Fibroblast of skin of right biceps (primary cell): ENCODE measurements at places on chromosomes 6 and 20.

DNA sequence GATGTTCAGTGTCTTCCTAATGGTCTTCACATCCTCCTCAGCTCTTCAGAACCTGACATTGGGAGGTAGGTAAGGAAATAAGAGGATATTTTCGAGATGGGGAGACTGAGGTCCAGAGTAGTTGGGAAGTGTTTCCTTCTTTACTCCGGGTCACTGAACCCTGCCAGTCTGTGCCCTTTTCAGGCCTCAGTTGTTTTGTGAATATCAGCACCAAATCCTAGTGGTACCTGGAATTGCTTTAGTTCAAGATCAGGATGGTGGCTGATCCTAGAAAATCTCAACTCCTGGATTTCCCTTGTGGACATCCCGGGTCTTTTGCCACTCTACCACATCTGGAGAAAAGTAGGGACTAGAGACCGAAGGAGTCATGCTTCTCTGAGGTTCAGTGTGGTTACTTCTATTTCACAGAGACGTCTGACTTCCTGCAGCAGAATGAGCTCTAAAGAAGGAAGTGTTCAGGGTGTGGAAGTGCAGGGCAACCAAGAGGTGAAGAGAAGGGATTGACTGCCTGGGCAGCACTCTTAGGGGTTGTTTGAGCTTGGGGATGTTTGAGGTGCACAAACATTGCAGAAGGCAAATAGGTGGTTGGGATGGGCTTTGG is 995 bp downstream of the STK4 start:
- DNase-seq: no peak

- DNase-seq: no peak
Observed at GRCh38 chr20:44231193-44231592, 15.9 kb upstream of the GDAP1L1 start.

- DNase-seq: peak; percentile 65
Observed at GRCh38 chr6:42692137-42692911, 30.1 kb downstream of the PRPH2 start.

- DNase-seq: peak; percentile 71
Observed at GRCh38 chr20:45012682-45013302, 46.5 kb downstream of the STK4 start.

DNA sequence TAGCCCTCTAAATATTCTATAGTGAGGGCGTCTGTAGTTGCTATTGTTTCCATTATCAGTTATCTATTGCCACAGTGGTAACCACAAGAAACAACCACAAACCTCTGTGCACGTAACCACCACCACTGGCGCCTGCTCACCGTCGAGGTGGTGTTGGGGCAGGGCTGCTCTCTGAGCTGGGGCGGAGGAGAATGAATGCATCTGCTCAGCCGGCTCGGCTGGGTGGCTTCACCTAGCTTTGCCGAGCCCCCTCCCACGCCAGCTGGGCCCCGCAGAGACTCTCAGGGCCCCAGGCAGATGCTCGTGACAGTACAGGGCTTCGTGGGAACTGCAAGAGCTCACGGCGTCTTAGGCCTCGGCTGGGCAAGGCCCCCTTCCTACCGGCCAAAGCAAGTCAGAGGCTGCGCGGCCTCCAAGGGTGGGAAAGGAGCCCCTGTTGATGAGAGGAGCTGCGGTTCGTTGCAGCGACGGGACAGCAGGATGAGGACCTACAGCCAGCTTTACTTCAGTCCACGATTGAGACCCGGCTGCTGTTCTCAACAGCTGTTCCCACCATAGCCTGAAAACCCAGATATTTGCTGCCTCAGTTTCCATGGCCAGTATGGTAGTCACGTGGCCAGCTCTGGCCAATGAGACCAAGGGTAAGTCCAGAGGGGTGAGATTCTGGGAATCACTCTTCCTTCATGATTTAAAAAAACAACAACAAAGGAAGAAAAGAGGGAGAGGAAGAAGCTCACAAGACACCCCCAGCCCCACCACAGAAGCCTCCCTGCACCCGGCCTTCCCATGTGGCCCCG is 120.2 kb upstream of the AFDN start:
- no peak for DNase-seq

- no peak for DNase-seq
Observed at GRCh38 chr6:3943331-3943765, 94.2 kb downstream of the FAM50B start.

DNA sequence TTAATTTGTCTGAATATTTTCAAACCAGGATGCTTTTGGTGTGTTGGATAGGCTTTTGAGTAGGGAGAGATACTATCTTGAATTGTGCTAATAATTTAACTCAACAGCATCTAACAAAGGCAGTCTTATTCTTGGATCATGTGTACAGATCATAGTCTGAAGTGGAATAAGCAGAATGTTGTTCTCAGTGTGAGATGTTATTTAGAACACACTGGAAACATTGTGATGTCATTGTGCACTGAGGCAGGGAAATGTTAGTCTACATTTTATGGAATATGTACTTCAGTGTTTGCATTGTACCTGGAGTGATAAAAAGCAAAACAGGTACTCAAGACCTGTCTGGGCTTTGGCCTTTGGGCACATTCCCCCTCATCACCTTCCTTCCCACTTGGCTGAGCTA is 35.0 kb downstream of the RNF144B start:
- no peak for DNase-seq

- no peak for DNase-seq
Observed at GRCh38 chr6:120960761-120961160, 373.5 kb downstream of the TBC1D32 start.

GRCh38 chr6:168089186-168090063 is 10.4 kb upstream of the FRMD1 start:
- DNase-seq: no peak

DNA sequence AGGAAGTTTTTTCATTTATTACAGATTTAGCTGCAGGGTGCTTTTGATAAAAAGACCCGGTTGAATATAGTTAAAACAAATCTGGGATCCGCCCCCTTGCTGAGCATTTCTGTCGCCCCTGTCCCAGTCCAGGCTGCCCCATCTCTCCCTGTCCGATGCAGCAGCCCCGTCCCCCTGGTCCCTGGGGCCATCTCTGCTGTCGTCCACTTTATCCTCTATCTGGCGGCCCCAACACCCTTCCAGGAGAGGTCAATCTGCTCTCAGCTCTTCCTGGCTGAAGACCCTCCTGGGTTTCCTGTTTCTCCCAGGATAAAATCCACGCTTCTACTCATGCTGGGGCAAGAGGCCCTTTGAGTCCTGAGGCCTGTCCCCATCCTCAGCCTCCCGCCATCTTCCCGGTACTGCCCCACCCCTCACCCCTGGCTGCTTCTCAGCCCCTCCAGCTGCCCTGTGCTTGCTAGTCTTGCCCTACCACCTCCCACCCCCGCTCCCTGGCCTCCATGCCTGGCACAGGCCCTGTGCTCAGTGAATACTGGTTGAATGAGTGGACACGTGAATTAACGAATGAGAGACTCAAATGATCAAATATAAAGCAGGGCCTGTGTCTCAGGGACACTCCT is 16.0 kb upstream of the PHACTR3 start:
- no peak for DNase-seq

DNA sequence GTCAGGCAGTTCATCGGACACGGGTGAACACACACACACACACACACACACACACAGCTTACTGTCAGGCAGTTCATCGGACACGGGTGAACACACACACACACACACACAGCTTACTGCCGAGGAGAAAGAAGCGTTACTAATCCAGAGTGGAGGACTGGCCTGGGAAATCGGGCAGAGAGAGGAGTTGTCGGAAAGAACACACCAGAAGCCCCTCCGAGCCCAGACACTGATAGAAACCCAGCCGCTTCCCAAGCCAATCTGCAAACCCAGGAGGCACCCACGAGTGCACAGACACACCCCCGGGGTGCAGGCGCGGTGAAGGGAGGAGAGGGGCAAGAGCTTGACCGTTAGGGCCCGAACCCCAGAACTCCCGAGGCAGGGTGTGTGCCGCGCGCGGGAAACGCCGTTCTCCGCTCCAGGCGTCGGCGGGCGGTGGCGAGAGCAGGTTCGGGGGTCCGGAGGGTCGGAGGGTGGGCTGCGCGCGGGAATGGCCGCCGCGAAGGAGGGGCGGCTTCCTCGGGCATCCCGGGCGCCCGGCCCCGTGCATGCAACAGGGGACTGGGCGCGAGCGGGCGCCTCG is 636 bp downstream of the ELOVL2 start:
- DNase-seq: peak; percentile 24

- no peak for DNase-seq
Observed at GRCh38 chr6:43729537-43729936, 40.5 kb upstream of the VEGFA start.

DNA sequence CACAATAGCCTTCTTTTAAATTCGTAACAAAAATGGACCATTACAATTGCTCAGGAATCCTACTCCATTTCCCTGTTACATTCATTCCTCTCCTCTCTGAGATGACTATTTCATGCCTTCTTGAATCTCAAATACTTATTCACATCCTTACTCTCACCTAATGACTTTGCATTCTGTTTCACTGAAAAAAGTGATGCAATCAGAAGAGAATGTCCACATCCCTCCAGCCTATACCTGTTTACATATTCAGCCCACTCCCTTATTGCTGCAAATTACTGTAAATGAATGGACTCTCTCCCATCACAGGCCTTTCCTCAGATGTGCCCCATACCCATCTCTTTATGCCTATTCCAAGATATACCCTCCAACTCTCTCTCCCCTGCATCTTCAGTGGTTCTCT is 8.6 kb downstream of the TAAR1 start:
- no peak for DNase-seq

- DNase-seq: peak; percentile 73
Observed at GRCh38 chr6:47083586-47084047, 41.5 kb upstream of the ADGRF1 start.

DNA sequence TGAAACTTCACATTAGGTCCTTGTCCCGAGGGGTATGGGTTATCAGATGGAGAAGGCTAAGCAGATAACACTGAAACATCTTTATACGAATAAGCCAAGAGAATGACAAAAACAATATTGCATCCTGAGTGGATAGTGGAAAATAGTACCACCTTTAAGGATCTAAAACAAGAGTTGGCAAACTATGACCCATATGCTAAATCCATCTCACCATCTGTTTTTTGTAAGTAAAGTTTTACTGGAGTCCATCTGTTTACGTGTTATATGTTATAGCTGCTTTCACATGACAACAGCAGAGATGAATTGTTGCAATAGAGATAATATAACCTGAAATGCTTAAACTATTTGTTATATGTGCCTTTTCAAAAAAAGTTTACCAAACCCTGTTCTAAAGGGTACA is 76.1 kb upstream of the TRDN start:
- DNase-seq: no peak

- DNase-seq: no peak
Observed at GRCh38 chr20:24425523-24426135, 43.8 kb upstream of the SYNDIG1 start.

GRCh38 chr20:46192376-46192944 is 74.3 kb downstream of the CD40 start:
- DNase-seq: no peak

GRCh38 chr20:50267041-50267865 is 76.6 kb downstream of the CEBPB start:
- peak; percentile 80 for DNase-seq

- peak; percentile 51 for DNase-seq
Observed at GRCh38 chr6:37149745-37150144, 20.2 kb upstream of the PIM1 start.

- DNase-seq: no peak
Observed at GRCh38 chr6:30914854-30915590, 984 bp downstream of the VARS2 start.

- peak; percentile 96 for DNase-seq
Observed at GRCh38 chr20:47274401-47275108, 81.9 kb downstream of the ZMYND8 start.

DNA sequence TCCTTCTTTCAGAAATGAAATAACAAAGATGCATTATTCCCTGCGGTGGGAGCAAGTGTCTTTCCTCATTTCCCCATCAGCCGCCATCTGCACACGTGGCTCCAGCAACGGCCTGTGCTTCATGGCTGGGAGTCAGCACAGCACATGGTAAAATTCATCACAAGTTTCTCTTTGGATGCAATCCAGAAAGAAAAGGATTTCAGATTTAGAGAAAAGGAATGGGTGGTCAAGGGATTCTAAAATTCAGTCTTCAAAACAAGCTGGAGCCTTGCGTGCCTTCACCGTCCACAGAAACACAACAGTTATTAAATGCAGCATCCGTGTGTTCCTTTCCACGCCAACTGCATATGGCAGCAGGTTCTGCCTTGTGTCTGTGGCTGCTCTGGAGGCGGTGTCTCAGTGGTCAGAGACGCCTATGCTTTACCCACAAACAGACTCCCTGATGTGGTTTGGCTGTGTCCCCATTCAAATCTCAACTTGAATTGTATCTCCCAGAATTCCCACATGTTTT is 107.6 kb downstream of the THBS2 start:
- DNase-seq: peak; percentile 69

DNA sequence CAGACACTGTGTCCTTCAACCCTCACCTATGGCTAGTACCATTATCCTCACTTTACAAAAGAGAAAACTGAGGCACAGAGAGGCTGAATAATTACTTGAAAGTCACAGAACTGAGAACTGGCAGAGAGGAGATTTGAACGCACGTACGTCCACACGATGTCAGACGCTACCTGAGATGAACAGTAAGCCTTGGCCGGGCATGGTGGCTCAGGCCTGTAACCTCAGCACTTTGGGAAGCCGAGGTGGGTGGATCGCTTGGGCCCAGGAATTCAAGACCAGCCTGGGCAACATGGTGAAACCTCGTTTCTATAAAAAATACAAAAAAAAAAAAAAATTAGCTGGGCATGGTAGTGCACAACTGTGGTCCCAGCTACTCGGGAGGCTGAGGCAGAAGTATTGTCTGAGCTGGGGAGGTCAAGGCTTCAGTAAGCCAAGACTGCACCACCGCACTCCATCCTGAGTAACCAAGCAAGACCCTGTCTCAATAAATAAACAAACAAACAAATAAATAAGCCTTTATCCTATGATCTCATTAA is 20.5 kb downstream of the GMDS start:
- no peak for DNase-seq

- DNase-seq: no peak
Observed at GRCh38 chr6:144895313-144896278, 610.5 kb downstream of the UTRN start.

DNA sequence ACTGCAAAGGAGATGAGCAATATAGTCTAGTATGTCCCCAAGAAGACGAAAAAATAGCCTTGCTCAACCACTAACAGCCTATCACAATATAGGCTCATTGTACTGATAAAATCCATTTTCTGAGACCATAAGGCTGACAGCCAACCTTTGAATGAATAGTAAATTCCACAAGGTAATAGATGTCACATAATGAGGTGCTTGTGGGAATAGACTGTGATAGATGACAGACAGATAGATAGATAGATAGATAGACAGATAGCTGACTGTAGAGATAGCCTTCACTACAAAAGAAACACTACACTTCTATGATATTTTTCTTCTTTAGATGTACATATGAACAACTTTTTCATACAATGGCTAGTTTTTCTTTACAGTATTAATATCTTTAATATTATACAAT is 760.3 kb upstream of the NRSN1 start:
- DNase-seq: no peak

DNA sequence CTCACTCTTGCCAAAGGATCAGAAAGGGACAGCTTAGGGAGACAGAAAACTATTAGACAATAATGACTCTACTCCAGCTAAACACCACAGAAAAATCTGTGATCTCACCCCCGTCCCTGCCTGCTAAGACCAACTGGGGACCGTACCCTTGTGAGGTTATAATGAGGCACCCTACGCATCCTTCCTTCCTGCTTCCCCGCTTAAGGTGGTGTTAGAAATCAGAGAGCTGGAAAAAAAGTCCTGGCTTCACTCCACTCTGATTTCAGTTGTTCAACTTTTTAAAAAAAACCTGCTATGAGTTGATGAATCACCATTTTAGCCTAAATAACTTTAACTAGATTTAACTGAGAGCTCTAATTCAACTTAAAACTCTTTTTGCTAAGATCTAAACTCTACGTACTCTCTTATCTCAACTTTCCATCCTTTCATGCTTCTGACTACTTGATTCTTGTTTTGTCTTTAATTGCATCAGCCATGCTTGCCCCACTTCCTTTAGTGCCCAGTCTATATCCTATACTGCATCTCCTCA is 35.8 kb upstream of the TMEM14A start:
- peak; percentile 25 for DNase-seq
